MG63 (cell line): ENCODE measurements at places on chromosomes 13 and 19. TPM values are rescaled to one million over a fixed set of nuclear protein-coding genes. Genes with fewer than 3 reads are reported as not detected.

Gene CYP2F1
- total RNA-seq: not detected in 2 replicates

Gene KLK15
- total RNA-seq: not detected in 2 replicates

DNA sequence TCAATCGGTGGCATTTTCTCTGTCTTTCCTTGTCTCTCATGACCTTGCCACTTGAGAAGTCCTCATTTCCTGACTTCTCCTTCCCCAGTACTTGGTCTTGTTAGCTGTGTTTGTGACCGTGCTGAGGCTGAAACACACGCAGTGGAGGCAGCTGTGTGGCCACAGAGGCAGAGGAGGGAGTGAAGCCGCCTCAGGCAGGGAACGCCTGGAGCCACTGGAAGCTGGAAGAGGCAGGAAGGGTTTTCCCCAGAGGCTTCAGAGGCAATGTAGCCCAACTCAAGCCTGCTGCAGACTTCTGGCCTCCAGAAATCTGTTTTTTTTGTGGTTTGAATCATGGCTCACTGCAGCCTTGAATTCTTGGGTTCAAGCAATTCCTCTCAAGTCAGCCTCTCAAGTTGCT is 29.2 kb upstream of the ARGLU1 start:
- DNase-seq: no peak

GRCh38 chr13:30727491-30728355 is 7.6 kb upstream of the ALOX5AP start:
- DNase-seq: no peak

Gene ZNF878
- total RNA-seq: 0.13 and 1.1 TPM in 2 replicates

DNA sequence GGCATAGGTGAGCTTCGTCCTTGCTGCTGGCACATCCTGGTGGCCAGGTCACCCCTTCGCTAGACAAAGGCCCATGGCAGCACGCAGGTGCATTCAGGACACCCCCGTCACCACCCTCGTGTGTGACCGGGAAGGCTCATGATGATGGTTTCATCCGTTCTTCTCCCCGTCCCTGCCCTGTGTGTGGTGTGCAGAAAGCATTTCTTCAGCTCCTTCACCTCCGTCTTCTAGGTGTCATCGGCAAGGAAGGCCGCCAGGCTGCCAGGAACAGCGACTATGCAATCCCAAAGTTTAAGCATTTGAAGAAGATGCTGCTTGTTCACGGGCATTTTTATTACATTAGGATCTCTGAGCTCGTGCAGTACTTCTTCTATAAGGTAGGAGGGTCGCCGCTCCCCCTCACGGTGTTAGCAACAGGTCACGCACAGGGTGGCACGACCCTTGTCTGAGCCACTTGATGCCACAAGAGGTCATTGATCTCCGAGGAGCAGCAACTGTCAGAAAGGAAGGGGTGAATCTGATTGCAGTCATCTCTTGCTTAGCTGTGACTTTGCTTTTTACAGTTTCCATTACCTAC is 111.0 kb upstream of the MCF2L start:
- DNase-seq: no peak

Gene CEACAM7
- total RNA-seq: not detected in 2 replicates
